ENCODE measurements at places on chromosomes 16 and 17.
A peak's percentile ranks its signal among the peaks of the same experiment; 100 is the strongest.

- DNase-seq = peak; percentile 88
Observed at GRCh38 chr16:25950586-25951281, 259.0 kb downstream of the HS3ST4 start.

- no peak for DNase-seq
Observed at GRCh38 chr16:70161350-70161749, 12.2 kb upstream of the CLEC18C start.

DNA sequence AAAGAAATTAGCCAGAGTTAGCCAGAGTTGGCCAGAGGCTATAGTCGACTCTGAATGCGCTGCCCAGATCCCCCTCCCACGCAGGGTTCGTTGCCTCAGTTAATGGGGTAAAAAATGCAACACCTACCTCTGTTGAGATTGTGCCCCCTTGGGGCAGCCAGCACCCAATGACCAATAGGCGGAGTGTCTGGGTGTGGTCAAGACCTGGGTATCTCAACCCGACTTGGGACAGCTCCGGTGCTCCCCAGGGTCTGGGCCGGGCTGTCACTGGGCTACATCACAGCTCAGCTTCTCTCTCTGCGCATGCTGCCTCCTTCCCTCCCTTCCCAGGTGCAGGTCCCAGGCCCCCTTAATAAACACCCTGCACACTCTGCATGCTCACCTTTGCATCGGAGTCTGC lies 59.6 kb upstream of the GCSH start:
- DNase-seq = no peak

DNA sequence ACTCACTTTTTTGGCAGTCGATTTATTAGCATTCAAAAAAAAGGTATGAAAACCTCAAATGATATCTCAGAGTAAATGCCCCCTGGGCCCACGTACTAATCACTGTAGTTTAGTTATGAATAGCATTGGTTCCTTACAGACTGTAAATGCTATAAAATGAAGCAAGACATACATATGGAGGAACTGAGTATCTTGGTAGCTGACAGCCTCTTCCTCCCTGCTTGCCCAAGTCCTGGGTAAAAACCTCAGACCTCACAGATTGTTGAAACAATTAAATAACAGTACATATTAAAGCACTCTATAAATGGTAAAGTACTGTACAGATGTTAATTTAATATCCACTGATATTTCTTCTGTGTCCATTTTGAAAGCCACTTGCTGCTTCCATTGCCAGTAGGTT lies 33.2 kb upstream of the ABCC11 start:
- DNase-seq = no peak

- no peak for DNase-seq
Observed at GRCh38 chr17:28460901-28461300, 12.5 kb upstream of the SLC13A2 start.

DNA sequence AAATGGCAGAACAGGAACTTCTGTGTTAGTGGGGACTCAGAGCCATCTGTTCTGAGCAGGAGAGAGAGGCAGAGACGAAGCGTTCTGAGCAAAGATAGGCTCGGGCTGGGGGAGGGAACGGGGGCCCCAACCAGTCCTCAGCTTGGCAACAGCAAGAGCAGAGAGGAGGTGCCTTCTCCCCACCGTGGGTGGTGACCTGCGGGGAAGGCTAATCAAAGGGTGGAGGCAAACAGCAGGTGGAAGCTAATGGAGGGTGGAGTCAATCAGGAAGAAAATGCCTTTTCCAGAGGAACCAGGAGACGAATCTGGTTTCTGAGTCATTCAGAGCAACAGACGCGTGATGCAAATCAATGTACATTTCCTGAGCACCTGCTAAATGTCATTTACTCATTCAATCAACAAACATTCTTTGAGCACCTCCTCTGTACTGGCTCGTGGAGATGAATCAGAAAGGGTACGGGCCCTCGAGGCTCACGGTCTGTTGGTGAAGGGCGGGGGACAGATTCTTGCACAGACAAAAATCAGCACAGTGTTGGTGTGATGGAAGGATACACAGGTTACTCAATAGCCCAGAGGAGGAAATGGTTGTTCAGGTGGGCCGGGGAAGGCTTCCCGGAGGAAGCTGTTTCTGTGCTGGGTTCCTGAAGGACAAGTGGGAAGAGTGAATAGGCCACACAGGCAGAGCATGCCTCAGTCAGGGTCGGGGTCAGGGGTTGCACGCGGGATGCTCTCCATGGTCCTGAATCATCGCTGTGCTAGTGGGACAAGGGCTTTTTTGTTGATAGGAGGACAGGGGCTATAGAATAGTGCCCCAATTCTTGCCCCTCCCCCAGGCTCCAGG lies 5.7 kb upstream of the SPNS2 start:
- DNase-seq = no peak

GRCh38 chr17:13678841-13679240 lies 77.1 kb upstream of the HS3ST3A1 start:
- no peak for DNase-seq

- no peak for DNase-seq
Observed at GRCh38 chr16:31529937-31530312, 2.2 kb downstream of the AHSP start.
